ENCODE measurements at places on chromosomes 6 and 20.

DNA sequence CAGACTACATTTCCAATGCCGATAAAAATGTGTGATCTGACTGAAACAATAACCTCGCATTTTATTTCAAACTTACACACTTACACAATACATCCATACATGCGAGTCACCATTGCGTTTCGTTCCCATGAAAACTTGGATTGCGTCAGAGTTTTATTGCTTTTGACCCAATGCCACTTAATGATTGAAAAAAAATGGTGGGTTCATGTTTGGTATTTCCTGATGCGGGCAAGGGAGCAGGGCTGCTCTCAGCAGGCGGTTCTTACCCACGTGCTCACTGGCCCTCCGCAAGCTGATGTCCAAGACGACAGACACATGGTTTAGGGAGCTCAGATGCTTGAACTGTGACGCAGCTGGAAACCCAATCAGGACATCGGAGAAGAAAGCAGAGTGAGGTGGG, 281.0 kb upstream of the SULF2 start:
- DNase-seq, result peak; percentile 13

- DNase-seq, result peak; percentile 82
Observed at GRCh38 chr6:144264270-144265060, 20.7 kb upstream of the UTRN start.

DNA sequence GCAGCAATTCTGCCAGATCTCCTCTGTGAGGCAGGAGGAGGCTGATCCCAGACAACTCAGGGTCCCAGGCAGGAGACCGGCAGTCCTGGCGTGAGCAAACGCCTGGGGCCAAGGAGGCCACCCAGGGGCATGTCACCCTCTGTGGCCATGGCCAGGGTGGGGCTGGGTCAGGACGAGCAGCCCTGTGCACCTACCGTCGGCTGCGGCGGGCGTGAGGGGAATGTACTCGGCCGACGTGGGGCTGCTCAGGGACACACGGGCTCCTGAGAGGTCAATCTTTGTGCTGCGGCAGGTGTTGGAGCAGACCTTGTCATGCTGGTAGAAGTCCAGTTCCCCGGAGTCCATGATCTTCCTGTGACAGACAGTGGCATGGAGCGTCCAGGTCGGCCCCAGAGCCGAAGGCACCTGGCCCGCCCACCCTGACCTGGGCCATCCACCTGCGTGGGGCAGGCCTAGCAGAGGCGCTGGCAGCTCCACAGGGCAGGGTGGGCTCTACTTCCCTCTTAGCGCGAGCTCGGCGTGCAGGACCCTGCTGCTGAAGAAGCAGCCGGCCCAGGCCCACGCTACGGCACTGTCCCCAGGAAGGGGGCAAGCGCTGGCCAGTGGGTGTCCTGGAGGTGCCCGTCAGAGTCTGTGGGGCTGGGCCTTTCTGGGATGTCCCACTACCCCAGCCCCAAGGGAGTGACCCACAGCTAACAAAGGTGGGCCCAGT, 21.5 kb upstream of the HELZ2 start:
- no peak for DNase-seq

DNA sequence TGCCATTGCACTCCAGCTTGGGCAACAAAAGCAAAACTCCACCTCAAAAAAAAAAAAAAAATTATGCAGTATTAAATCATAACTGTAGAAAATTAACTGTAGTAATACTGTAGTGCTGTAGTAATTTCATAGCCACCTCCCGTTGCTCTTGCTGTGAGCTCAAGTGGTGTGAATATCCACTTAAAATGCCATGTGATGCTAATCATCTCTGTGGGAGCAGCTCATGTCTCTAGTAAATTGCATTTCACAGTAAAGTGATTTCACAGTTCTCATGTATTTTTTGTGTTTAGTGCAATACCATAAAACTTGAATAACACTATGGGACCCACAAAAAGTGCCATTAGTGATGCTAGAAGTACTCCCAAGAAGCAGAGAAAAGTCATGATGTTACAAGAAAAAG, 14.4 kb upstream of the FAM217A start:
- DNase-seq, result no peak

DNA sequence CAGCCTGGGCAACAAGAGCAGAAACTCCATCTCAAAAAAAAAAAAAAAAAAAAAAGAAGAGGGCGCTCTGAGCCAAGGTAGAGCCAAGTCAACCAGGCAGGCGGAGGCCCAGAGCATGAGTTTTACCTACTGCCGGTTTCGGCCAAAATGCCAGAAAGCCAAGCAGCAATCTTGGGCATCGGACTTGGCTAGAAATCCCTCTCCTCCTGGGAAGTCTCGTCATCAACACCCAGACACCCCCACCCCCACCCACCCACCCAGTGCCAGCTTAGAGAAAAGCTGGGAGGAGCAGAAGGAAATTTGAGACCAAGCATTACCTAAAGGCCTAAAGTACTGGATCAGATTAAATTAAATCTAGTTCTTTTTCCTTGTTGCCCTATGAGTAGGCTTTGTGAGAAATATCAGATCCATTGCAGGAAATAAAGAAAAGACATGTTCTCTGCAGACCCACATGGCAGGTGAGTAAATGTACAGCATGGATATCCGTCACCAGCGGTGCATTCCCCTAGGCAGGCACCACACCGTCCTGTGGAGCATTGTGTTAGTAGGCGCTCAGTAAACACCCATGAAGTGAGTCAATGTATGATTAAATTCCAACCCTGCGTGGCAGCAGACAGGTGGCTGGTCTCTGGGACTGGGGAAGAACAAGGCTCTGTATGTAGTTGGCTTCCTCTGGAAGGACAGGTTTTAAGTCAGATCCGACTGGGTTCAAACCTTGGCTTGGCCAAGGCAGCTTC, 21.0 kb downstream of the RIPOR3 start:
- no peak for DNase-seq

- no peak for DNase-seq
Observed at GRCh38 chr6:46267515-46267914, 96.7 kb upstream of the ENPP5 start.

- DNase-seq, result no peak
Observed at GRCh38 chr6:36605143-36605542, 11.0 kb downstream of the SRSF3 start.

- DNase-seq, result no peak
Observed at GRCh38 chr6:82711971-82712370, 348.4 kb downstream of the TPBG start.

DNA sequence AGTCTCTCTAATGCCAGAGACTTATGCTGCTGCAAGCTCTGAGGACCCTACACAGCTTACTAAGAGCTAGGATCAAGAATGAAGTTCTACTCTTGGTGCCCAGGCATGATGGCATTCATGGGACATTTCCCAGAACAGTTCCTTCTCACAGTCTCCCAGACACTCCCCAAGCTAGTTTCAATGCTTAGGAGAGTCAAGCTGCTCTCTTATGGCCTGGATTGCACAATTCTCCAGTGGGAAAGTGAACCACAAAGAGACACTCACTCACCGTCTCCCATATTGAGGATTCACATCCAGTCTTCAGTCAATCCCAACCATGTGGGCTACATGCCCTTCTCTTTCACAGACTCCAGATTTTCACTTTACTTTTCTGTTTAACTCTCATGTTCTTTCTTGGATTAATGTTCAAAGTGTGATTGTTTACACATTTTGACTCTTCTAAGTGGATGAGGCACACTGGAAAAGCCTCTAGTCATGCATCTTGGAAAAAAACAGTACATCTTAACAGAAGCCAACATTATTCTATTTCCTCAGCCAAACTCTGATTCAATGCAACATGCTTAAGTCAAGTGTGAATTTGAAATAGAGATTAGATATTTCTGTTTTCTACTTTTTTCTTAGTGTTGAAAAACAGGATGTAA, 447.8 kb upstream of the BTBD3 start:
- DNase-seq, result peak; percentile 41

DNA sequence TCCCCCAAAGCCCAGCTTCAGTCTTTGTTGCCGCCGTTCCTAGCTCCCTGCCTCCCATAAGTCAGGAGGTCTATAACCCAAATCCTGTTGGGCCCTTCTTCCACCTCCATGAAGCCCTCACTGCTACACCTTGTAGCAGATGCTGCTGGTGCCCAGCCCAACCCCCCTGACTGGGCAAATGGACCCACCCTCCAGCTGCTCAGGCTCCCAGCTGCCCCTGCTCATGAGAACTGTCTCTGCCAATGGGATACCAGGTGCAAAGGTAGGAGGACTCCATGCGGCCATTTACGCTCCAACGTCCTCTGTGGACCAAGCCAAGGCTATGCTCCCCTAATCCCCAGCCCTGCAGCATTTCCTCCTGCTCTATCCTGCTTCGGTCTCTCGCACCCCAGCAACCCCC, 71.8 kb downstream of the JPH2 start:
- no peak for DNase-seq

GRCh38 chr6:52925042-52925441, 15.5 kb upstream of the GSTA3 start:
- DNase-seq, result no peak

DNA sequence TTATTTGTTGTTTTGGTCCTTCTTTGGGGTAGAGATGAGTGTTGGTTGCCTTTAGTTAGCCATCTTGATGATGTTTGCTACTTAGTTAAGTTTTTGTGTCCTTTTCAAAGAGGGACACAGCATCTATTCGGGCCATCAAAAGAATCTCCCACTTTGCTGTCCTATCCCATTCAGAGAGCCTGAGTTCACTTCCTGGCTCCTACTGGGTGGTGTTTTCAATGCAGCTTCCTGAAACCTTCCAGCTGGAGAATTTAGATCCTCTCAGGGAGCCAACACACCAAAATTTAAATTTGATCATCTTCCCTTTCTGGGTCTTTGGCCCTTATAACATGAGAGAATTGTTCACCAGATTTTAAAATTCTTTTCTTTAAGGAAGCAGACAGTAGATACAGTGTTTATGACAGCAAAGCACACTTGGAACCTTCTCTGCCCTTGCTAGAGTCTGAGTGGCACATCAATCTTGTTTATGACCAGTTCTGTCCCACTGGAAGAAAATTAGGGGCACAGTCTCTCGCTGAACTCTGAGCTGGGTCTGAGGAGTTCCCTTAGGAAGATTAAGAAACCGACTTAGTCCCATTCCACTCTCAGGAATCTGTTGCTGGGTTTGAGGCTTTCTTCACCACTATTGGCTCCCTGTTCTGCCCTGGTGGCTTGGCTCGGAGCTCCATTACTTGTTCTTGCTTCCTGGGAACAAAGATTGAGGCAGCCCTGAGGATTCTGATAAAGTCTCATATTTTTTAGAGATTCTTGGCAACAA, 115.5 kb downstream of the CCDC170 start:
- no peak for DNase-seq

DNA sequence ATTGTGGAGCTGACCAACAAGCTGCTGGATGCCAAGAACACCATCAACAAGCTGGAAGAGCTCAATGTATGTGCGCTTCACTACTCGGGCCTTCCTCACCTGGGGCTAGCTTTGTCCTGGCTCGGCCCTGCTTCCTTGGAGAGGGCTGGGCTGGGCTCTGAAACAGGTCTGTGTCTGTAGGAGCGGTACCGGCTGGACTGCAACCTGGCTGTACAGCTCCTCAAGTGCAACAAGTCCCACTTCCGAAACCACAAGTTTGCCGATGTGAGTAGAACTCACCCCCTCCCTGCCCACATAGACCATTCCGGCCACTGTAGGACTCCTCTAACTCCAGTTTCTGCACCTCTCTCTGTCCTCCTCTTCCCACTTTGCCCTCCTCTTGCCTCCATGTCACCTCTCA, 6.7 kb downstream of the LRRC73 start:
- no peak for DNase-seq

DNA sequence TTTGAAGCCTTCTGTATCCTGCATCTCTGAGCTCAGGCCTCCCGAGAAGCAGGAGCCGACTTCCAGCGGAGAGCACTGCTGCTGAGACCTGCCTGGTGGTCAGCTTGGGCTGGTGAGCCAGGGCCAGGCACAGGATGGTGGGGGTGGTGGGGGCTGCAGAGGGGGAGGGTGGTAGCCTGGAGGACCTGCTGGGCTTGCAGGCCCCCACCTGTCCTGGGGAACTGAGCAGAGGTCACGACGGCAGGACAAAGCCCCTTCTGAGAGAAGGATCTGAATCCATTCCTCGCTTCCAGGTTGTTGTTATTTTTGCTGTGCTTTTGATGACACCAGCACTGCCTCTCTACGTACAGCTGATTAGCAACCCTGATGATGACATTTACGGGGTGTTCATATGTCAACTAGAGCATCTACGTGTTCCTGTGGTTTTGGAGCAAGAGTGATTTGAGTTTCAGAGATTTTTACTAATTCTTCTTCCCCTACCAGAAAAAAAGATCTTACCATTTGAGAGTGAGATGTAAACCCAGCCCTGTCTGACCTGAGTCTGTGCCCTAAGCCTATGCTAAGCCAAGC, 35.7 kb upstream of the CD93 start:
- no peak for DNase-seq

DNA sequence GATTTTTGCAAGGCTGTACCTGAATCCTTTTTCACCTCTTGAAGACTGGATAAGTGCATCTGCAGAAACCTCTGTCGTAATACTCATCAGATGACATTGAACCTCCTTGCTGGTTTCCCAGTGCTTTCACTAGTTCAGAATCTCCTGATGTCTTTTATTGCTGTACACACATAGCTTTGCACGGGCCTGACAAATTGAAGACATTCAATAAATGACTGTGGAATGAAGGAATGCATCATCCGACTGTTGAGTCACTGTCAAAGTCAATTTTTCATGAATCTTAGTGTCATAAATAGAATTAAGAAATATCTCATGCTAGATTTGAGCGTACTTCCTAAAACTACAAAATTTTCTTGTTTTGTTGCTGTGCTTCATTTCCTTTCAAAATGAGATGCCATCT, 598.2 kb upstream of the MAP3K7 start:
- DNase-seq, result no peak

- peak; percentile 11 for DNase-seq
Observed at GRCh38 chr6:39561536-39562266, 163.5 kb downstream of the KIF6 start.

GRCh38 chr6:29414588-29414987, at the start of gene OR12D1:
OR12D1 (plus strand) TSS chr6:29414928.
- DNase-seq, result no peak

- DNase-seq, result no peak
Observed at GRCh38 chr6:25717866-25718740, 36.4 kb upstream of the SLC17A4 start.

- DNase-seq, result no peak
Observed at GRCh38 chr6:89406141-89406540, 5.9 kb downstream of the RRAGD start.

- DNase-seq, result no peak
Observed at GRCh38 chr6:16238963-16239797, 793 bp downstream of the GMPR start.

DNA sequence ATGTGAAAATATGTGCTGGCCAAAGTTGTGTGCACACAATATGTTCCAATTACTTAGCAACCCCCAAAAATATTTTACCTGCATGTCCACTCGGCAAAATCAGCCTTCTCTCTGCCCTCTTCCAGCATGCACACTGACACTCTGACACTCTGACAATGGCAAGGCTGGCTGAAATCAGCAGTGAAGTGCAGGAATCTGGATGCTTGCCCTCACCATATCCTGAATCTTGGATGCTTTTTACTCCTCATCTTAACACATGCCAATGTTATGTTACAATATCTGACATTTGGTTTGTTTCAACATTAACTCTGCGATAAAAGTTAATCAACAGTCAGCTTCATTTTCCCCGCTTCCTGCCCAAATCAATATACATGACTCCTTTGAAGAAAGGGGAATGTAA, 203.2 kb downstream of the COL9A1 start:
- DNase-seq, result no peak

- no peak for DNase-seq
Observed at GRCh38 chr20:16158976-16159286, 414.3 kb downstream of the KIF16B start.

All from retinal pigment epithelial cell (primary cell).